ENCODE measurements at places on chromosomes 12 and 14.
A peak's percentile ranks its signal among the peaks of the same experiment; 100 is the strongest.

- peak; percentile 63 for DNase-seq
These were observed 1.4 kb upstream of the GLRX5 start for GRCh38 chr14:95533391-95533821.

GRCh38 chr14:55103005-55103640 lies 25.9 kb upstream of the LGALS3 start:
- peak; percentile 91 for DNase-seq

DNA sequence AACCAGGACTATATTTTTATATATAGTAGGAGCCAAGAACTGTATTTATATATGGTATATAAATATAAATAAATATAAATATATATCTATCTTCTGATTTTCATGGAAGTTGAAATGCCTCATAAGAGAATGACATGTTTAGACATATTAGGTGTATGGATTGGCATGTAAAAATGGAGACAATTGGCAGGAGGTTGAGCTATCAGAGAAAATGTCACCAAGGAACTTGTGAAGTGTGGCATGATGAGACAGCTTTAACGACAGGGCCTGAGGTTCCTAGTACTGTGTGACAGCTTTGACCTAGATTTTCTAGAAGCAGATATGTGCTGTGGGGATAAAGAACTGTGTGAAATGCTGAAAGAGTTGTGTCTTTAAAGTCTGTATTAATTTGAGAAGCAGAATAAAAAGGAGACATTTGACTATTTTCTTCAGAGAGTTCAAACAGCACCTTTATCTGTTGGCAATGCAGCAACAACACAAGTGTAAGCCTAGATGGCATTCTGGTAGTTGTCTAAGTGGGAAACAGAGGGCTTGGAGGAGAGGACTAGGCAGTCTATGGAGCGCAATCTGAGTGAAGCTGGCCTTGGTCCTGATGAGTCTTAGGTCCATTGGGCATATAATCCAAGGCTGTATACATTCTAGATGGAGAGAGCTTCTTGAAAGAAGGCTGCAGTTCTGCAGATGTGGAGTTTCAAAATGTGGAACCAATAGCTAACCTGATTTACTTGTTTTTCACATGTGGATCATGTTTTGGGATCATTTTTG lies 47.7 kb upstream of the MDGA2 start:
- DNase-seq: no peak

- no peak for DNase-seq
These were observed 938 bp upstream of the SLC6A13 start for GRCh38 chr12:263574-263973.

GRCh38 chr12:121520586-121521086 lies 60.2 kb downstream of the KDM2B start:
- DNase-seq: no peak
